GM12891 (cell line): ENCODE measurements at places on chromosomes 3 and 15.

DNA sequence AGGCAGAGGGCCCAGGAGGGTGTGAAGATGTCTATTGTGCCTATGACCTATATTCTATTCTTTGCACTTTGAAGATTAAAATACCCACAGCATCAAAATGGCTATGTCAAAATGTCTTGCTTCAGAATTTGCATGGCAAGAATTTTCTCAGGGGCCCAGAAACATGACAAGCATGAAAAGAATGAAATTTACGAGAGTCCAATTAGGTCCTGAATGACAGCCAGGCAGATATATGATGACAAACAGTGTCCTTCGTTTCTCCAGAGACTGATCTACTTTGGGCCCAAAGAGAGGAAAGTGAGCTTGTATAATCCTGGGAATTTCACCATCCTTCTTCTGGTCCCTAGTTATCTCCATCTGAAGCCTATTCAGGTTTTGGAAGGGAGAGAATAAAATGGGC, 609.9 kb downstream of the FHIT start:
- DNase-seq: no peak

DNA sequence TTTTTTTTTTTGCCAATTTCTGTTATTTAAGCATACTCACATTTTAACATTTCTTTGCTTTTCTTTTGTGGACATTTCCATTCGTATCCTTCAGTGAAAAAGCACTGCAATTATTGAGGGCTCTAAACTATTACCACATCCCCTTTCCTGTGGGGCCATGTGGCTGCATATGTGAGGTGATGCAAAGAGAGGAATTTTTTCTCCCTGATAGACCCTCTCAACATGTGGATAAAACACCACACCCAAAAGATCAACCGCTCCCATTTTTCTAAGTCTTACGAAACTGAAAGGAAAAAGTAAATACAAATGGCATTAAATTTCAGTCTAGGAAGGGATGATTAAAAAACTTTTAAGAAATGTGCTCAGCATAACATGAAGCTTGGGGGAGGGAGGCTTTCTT, 68.8 kb downstream of the DNAJC13 start:
- DNase-seq: no peak

DNA sequence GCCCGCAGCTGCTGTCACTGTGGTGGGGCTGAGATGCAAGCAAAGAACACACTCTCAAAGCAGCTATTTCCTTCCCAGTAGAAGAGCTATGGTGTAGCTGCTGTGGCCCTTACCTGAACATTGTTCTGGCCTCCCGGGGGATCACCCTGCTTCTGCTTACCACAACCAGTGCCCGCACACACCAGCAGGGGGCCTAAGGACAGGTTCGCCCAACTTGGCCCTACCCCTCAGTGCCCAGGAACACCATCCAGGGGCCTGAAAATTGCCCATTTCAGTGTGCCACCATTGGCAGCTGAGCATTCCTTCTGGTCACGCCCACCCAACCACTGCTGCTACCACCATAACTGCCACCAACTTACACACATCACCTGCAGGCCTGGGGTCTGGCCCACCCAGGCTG, 113.0 kb downstream of the TP63 start:
- no peak for DNase-seq

GRCh38 chr15:67116742-67117141, 51.3 kb downstream of the SMAD3 start:
- no peak for DNase-seq

DNA sequence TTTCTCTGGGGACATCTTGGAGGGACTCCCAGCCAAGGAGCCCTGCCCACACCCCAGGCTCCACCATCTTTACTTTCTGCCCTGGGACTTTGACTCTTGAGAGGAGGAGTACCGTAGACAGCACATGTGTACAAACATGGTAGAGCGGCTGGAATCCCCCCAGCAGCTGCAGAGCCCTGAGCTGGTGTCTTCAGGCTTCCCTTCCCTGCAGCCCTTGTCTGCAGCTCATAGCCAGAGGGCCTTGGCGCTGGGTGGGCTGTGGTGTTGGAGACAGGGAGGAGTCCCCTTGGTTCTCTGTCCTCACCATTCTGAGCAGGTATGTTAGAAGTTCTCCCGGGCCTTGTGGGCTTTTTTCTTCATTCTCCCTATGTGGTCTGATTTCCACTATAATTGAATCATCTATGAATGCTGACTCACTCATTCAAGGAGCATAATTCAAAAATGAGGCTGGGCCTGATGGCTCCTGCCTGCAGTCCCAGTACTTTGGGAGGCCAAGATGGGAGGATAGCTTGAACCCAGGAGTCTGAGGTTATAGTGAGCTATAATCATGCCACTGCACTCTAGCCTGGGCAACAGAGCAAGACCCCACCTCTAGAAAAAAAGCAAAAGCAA, 97.8 kb upstream of the MEF2A start:
- DNase-seq: no peak

DNA sequence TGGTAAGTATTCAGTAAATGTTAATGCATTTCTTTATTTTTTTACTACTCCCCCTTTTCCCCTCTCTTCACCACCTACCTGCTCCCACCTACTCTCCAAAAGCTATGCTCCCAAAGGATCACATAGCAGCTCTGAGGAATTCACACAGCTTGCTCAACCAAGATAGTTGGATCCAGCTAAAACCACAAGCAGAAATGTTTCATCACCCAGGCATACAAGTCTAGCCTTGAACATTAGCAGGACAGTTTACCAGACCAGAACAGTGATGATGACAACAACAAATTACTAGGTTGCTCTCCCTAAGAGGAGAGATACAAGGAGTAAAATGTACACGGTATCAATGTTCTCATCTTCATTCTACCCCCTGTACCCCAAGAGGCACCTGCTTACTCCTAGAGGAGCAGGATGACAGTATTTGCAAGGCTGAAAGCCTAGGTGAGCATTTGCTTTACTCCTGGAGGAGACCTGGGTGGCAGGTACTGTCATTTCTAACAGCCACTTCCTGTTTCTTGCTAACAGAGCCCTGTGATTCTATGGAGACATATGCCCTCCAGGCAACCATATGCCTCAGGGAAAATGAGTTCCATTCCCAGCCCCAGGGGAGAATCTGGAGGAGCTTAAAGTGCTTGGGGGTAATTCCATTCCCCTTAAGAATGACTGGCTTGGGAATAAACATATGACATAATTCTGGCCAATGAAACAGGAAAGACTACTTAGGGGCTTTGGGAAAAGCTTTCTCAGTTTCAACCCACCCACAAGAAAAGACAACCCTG, 237.5 kb downstream of the NTRK3 start:
- DNase-seq: no peak

DNA sequence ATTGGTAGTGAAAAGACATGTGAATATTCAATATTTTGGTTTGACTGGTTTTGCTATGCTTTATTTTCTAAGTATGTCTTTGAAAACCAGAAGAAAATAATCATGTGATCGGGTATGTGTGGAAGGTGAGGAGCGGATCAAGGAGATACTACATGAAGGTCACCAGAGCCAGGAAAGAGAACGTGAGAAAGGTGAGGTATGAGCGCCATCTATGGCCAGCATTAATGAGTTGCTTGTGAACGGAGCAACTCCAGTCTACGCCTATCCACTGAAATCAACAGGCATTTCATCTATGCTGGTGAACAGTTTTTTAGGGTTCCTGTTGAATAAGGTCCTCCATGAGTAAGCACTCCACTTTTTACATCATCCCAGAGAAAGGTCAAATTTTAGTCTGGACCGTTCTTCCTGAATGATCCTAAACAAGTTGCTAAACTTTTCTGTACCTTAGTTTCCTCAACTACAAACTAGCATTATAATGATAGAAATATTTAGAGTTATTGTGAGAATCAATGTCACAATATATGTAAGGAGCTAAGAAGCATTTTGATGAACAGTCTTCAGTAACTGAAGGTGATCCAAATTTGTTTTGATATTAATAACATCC, 1435.2 kb upstream of the CADM2 start:
- DNase-seq: no peak

GRCh38 chr3:22441711-22442110, 690.7 kb upstream of the ZNF385D start:
- DNase-seq: no peak

GRCh38 chr3:118055381-118055780, 979.3 kb downstream of the IGSF11 start:
- no peak for DNase-seq

- DNase-seq: no peak
These were observed 3.0 kb downstream of the MYL3 start for GRCh38 chr3:46860017-46860809.

GRCh38 chr3:88291486-88291885, 141.7 kb downstream of the C3orf38 start:
- no peak for DNase-seq

DNA sequence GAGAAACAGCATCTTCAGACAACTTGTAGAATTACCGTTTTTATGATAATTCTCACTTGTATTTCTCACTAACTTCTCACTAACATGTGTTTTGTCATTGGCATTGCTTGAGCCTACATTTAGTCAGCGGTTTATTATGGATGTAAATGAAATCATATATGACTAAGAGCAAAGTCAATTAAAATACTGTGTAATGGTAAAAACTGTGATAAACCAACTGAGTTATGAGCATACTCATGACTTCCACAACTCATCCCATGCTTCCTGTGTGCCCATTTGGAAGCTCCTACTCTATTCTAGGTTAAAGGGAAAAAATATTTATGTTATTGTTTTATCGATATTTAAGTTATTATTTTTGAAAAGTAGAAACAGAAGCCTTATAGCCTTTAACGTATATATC, 12.8 kb downstream of the PXK start:
- no peak for DNase-seq

DNA sequence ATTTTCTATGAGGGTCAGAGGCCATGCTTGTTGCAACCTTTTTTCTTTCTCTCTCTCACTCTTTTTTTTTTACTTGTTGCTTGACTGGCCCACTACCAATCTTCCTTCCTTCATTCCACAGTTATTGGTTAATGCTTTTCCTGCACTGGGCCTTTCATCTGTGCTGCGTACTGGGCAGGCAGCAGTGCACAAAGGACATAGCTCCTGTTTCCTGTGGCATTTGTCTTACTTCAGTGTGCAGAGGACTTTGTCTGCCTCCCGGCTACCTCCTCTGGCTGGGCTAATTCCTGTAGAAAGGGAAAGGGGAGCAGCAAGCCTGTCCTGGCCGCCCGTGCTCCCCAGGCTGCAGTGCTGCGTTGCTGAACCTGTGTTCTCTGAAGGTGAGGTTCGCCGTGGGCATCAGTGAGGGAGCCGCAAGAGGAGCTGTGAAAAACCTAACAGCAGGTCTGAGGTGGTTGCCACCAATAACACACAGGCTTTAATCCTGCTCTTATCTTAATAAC, 93.7 kb upstream of the RGMA start:
- no peak for DNase-seq
